ENCODE measurements at places on chromosomes 4 and X. TPM values are rescaled to one million over a fixed set of nuclear protein-coding genes. Genes with fewer than 3 reads are reported as not detected.

Gene TMEM31
- total RNA-seq, result 0.27 TPM

DNA sequence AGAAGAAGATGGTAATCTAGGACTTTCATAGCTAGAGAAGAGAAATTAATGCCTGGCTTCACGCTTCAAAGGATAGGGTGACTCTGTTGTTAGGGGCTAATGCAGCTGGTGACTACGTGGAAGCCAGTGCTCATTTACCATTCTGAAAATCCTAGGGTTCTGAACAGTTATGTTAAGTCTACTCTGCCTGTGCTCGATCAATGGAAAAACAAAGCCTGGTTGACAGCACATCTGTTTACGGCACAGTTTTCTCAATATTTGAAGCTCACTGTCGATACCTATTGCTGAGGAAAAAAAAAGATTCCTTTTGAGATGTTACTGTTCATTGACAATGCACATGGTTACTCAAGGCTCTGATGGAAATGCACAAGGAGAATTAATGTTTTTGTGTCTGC lies 182.6 kb upstream of the NUDT6 start:
- H3K4me3 ChIP-seq, result no peak overlapping the region
- peaks cover 14% of the 10 kb centered on the region for H3K4me1 ChIP-seq
- no peak for DNase-seq

- peaks cover 20% of the 10 kb centered on the region for H3K4me1 ChIP-seq
- no peaks in the 10 kb centered on the region for H3K36me3 ChIP-seq
- peaks cover 22% of the 10 kb centered on the region for H3K27me3 ChIP-seq
- no peak overlapping the region for H3K4me3 ChIP-seq
- no peak overlapping the region for H3K27ac ChIP-seq
Observed at GRCh38 chr4:144189121-144189520, 48.6 kb upstream of the GYPA start.

DNA sequence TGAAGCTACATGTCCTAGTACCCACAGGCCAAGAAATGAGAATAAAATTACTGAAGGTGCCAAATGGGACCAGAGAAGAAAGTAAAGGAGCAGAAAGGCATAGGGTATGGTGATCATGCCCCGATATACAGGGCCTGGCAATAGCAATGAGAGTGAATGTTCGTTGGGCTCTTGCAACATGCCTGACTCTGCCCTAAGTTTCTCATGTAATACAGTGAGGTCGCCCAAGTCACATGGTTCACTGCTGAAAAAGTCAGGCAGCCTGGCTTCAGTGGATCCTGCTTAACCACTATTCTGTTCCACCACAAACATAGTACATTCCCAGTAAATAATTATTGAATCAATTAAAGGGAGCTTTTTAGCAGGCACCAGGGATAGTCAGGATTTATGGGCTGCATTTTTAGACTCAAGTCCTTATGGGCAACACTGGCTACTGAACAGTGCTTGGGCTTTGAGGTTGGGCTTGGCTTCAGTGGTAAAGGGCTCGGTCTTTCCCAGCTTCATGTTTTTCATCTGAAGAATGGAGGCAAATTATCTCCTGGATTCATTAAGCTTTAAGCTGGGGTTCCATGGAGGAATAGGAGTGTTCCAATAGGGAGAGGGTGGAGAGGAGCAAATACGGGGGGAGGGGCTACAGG lies 67.1 kb upstream of the ZNF518B start:
- no peak for DNase-seq
- no peaks in the 10 kb centered on the region for H3K27me3 ChIP-seq
- no peak overlapping the region for H3K4me3 ChIP-seq
- no peaks in the 10 kb centered on the region for H3K36me3 ChIP-seq
- 0 out of 2 replicates have a peak, but pooled peaks cover under 1% of the 10 kb centered on the region for H3K4me1 ChIP-seq
- H3K27ac ChIP-seq, result no peak overlapping the region

DNA sequence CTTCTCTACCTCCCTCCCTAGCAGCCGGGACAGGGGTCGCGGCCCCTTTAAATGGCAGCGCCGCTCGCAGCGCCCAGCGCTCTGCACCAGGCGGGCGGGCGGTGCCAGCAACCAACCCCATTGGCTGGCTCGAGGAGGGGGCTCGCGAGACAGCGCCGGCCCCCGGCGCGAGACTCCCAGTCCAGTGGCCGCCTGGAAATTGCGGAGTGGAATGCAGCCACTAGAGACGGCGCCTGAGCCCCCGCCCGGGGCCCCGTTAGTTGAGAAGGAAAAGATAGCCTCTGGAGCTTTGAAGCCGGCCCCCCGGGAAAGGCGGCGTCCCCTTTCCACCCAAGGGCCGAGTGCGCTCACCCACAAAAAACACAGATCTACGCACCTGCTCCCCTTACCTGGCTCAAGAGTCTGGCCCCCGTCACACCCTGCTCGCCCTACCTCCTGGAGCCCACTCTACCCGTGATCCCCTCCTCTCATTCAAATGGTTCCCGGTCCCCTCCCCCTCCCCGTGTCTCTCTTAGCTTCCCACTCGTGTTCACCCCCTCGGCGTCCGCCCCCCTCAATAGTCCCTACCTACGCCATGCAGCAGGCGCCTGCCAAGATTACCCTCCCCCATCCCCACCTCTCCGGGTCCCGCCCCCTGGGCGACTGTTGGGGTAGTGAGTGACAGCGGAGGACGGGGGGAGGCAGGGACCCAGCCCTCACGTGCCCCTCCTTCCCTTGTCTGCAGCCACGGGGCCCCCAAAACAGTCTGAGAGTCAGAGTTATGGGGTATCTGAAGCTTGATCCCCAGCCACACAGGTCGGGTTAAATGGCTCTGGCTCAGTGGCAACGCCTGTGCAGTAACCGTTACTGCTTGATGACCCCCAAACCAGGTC lies at the start of gene ZMYM3:
ZMYM3 (minus strand) TSS at position 49 of the 872 bp plus-strand sequence. CDS start 885 bp downstream, outside the sequence.
- no peaks in the 10 kb centered on the region for H3K27me3 ChIP-seq
- H3K27ac ChIP-seq, result peak within 1 kb of the TSS; percentile 83
- peak within 1 kb of the TSS; percentile 90 for H3K4me3 ChIP-seq
- peak; percentile 81 for DNase-seq
- H3K4me1 ChIP-seq, result peaks cover 21% of the 10 kb centered on the region

Gene CPLX1
- 2.0 TPM for total RNA-seq

- no peak for DNase-seq
- H3K4me1 ChIP-seq, result peaks cover 67% of the 10 kb centered on the region
- H3K27ac ChIP-seq, result peak overlapping the region; percentile 99
- H3K36me3 ChIP-seq, result peaks cover 25% of the 10 kb centered on the region
- H3K27me3 ChIP-seq, result no peaks in the 10 kb centered on the region
- peak overlapping the region; percentile 55 for H3K4me3 ChIP-seq
Observed at GRCh38 chrX:129092242-129092641, 431.0 kb downstream of the SMARCA1 start.

GRCh38 chr4:124854968-124855367 lies 142.4 kb upstream of the ANKRD50 start:
- no peak for DNase-seq
- H3K4me1 ChIP-seq, result no peaks in the 10 kb centered on the region
- no peak overlapping the region for H3K27ac ChIP-seq
- H3K4me3 ChIP-seq, result no peak overlapping the region
- H3K27me3 ChIP-seq, result no peaks in the 10 kb centered on the region

Gene AKAP14
- total RNA-seq, result 1.6 TPM

DNA sequence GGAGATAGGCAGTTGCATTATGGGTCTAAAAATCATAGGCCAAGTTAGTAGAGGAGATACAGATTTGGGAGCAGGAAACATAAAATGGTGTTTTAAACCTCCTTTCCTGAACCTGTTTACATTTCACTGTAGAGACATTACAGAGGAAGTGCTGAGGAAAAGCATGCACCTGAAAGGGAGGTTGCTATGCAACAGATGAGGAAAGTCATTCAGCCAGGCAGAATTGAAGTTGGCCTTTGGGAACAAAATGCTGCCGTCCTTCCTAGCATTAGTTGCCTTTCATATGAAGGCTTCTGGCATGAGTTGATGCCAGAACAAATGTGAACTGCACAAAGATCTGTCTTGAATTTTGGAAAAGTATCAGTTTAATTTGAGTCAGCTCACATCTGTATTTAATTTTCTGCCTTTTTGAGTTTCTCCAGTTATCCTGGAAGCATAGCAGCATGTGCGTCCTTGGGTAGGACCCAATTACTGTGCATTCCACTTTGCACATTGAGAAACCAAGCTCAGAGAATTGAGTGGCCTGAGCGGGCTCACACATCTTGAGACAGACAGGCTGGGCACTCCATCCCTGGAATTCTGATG lies 38.2 kb downstream of the MAGED1 start:
- no peak overlapping the region for H3K4me3 ChIP-seq
- no peak overlapping the region for H3K27ac ChIP-seq
- H3K36me3 ChIP-seq, result no peaks in the 10 kb centered on the region
- peaks cover 7% of the 10 kb centered on the region for H3K4me1 ChIP-seq
- no peak for DNase-seq

GRCh38 chr4:105472871-105473323 lies 965 bp downstream of the PPA2 start:
- H3K27ac ChIP-seq, result no peak overlapping the region
- H3K4me1 ChIP-seq, result peaks cover 22% of the 10 kb centered on the region
- peak overlapping the region; percentile 98 for H3K4me3 ChIP-seq
- peaks cover 25% of the 10 kb centered on the region for H3K27me3 ChIP-seq

DNA sequence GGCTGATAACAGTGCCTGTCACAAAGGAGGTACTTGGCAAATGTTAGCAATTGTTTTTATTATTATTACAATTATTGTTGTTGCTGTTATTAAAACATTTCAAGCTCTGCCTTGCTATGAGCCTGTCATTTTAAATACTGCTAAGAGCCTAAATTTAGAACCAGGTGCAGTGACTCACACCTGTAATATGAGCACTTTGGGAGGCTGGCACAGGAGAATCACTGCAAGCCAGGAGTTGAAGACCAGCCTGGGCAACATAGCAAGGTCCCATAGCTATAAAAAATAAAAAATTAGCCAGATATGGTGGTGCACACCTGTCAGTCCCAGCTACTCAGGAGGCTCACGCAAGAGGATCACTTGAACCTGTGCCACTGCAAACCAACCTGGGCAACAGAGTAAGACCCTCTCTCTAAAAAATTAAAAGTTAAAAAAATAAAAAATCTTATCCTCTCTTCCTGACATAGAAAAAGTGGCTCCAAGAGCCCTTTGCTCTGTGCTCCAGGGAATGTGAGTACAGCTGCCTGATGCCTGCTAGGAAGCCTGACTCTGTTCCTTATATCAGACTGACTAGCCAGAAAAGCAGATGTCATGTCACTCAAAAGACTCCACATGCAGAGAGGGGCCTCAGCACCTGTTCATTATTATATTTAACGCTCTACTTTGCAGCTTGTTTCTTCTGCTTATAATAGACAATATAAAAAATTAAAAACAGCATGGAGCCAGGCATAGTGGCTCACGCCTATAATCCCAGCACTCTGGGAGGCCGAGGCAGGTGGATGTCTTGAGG lies 234.0 kb downstream of the OPHN1 start:
- 0 out of 2 replicates have a peak, but pooled peaks cover 3% of the 10 kb centered on the region for H3K36me3 ChIP-seq
- H3K4me3 ChIP-seq, result no peak overlapping the region
- peaks cover 6% of the 10 kb centered on the region for H3K4me1 ChIP-seq
- no peak overlapping the region for H3K27ac ChIP-seq

Gene PDCL2
- 0.21 TPM for total RNA-seq

Gene CT45A3
- not detected for total RNA-seq

- H3K27me3 ChIP-seq, result no peaks in the 10 kb centered on the region
- H3K27ac ChIP-seq, result no peak overlapping the region
- no peak for DNase-seq
- H3K36me3 ChIP-seq, result no peaks in the 10 kb centered on the region
Observed at GRCh38 chrX:56503941-56504673, 59.3 kb upstream of the UBQLN2 start.

GRCh38 chrX:68912113-68912512 lies 83.3 kb downstream of the EFNB1 start:
- H3K4me3 ChIP-seq, result peak overlapping the region; percentile 59
- H3K27ac ChIP-seq, result no peak overlapping the region
- peak; percentile 25 for DNase-seq
- peaks cover 10% of the 10 kb centered on the region for H3K27me3 ChIP-seq
- no peaks in the 10 kb centered on the region for H3K36me3 ChIP-seq

Gene GPR78
- 2.7 TPM for total RNA-seq

Data from WTC11 (cell line).